ENCODE measurements at places on chromosomes 6 and 20.

DNA sequence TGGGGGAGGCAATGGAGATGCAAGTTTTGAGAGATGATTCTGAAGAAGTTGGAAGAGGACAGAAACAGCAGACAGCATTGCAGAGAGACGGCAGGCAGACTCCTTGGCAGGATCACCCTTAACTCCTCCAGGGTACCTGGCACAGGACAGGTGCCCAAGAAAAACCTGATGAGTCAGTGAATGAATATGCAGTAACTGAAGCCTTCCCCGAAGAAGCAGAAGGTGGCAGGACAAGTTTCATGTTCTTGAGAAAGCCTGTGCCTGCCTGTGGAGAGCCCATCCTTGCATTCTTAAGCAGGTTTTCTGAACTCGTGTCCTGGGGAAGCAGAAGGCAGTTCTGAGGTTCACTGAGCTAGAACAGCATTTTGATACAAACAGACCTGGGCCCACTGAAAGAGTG lies 79.6 kb upstream of the SASH1 start:
- DNase-seq = no peak

DNA sequence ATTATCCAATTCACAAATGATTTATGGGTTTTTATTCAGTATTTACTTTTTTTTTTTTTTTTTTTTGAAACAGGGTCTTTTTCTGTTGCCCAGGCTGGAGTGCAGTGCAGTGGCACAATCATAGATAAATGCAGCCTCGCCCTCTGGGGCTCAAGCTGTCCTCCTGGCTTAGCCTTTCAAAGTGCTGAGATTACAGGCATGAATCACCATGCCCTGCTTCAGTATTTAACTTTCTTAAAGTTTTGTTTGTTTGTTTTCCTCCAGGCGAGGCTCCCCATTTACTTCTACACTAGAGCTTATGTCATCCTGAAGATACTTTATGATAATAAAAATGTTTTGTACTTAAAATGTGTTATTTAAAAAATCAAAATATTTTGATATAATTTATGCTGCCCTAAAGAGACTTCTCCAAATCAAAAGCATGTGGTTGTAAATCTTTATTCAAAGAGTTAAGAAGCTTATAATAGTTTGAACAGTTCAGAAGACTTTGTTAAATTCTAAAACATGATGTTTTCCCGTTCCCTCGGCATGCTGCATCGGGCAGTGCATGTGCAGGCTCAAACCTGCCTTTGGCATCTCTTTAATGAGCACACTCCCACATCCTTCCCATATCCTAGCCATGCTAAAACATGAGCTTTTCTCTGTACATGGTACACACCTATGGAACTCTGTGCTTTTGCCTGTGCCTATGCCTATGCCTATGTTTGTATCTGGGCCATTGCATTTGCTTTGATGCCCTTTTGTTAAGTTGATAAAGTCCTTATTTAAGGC lies 11.0 kb downstream of the SMPDL3A start:
- DNase-seq = no peak

- DNase-seq = peak; percentile 44
Measured at GRCh38 chr6:71531006-71531405, 242.4 kb downstream of the OGFRL1 start.

DNA sequence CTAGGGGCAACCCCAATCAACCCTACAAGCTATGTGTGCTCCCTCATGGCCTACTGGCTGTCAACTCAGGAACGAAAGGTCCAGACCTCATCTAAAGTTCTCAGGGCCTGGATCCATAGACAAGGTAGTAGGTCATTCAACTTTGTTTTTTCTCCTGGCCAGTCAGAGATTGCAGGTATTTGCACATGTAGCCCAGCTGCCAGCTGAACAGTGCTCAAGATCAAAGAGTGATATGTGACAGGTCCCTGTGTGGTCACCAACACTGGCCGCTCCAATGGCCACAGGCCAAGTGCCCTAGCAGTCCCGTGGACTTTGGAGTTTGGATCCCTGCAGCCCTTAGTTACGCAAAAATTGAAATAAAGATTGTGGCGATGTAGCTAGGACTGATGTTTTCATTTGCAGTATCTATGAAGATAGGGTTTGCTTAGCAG lies 60.6 kb upstream of the ATXN1 start:
- no peak for DNase-seq

- no peak for DNase-seq
Measured at GRCh38 chr6:148235446-148235845, 107.2 kb upstream of the SASH1 start.

DNA sequence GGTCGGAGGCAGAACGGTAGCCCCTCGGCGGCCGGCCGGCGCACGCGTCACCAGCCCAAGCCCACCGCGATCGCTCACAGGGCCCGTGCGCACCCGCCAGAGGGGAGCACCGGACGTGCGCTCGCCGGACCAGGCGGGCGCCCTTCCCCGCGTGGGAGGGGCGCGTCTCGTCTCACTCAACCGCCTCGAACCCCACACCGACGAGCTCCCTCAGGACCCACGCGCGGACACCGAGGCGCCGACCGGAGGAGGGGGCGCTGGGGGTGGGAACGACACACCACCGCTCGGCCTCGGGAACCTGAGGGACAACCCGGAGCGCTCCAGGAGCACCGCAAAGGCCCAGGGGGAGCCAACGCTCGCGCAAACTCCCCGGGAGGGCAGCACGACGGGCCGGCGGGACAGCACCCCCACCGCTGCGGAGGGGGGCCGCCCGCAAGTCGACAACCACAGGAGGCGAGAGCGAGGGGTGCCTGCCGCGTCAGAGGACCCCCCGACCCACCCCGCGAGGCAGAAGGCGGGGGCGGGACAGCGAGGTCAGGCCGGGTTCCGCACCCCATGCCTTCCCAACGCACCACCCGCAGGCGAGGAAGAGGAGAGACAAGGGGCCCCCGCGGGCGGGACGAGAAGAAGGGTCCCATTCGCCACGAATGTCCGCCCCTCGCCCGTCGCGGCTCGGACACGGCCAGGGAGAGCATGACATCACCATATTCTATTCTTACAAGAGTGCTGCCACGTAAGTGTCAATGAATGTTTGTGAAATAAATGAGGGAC lies 512.7 kb upstream of the ZNF337 start:
- peak; percentile 8 for DNase-seq

- peak; percentile 57 for DNase-seq
Measured at GRCh38 chr6:108174371-108175175, 8.8 kb downstream of the NR2E1 start.

- no peak for DNase-seq
Measured at GRCh38 chr20:46004889-46005473, 3.7 kb upstream of the MMP9 start.

- no peak for DNase-seq
Measured at GRCh38 chr6:150458579-150458978, 89.8 kb downstream of the IYD start.

GRCh38 chr6:105781915-105782314 lies 304.2 kb upstream of the PRDM1 start:
- DNase-seq = no peak

DNA sequence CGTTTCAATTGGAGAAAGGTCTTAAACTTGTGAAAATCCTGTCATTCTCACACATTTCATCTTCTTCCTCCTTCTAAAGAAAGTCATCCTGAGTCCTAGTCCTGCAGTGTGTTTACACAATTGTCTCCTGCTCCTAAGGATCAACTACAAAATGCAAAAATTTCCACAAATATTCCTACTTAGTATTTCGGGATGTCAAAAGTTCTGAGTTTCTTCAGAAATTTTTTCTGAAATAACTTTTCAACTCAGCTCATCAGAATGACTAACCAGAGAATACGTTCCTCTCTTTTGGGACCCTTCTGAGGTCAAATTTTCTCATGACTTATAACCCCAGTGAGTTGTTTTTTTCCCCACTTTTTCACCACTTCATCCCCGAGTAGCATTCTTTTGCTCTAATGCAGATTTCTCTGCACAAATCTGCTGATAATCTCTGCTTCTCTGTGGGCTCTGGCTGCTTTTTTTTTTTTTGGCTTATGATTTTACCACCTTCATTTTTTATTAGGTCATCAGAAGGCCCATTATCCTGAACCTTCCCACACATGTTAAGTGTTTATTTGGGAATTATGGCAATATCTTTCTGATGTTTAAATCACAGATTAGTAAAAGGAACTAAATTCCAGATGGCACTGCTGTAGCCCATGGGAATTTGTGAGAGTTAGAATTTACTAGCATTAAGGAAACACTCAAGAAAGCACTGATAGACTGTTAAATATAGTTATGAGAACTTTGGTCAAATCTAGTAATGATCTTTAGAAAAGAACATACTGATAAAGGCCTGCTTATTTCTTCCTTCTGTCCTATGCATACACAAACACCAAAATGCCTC lies 41.4 kb downstream of the MAP3K5 start:
- no peak for DNase-seq

- DNase-seq = no peak
Measured at GRCh38 chr6:149254253-149254652, 63.3 kb upstream of the TAB2 start.

GRCh38 chr6:150169609-150170008 lies 26.8 kb downstream of the PPP1R14C start:
- DNase-seq = peak; percentile 76

DNA sequence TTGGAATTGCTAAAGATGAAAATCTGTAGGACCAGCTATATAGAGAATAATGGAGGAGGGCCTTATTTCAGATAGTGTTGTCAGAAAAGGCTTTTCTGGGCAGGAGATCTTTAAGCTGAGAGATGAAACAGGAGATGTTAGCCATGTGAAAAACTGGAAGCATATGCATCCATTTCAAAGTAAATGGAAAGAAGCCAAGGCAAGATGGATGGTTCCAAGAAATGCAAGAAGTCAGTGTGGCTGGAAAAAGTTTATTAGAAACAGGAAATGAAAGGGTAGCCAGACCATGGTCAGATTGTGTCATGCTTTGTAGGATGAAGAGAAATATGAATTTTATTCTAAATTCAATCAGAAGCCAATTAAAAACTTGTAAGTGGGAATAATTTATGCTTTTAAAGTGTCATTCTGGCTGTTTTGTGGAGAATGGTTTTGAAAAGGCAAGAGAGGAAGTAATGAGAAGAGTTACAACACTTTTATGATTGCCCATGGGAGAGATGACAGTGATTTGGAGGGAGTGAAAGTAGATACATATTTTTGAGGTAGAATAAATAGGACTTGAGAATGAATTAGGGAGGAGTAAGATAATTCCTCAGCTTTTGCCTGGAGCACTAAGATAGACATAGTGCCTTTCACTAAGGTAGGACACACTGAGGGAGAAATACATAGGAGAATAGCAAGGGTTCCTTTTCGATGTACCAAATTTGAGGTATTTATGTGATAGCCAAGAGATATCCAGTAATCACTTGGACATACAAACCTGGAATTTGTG lies 620.1 kb downstream of the HTR1B start:
- DNase-seq = no peak

- DNase-seq = no peak
Measured at GRCh38 chr20:37911261-37911660, 8.3 kb downstream of the VSTM2L start.

All from GM03348 (cell line).